ENCODE measurements at places on chromosomes 3 and 15. TPM values are rescaled to one million over a fixed set of nuclear protein-coding genes. Genes with fewer than 3 reads are reported as not detected.
A peak's percentile ranks its signal among the peaks of the same experiment; 100 is the strongest.

ECE2 gene
- total RNA-seq = not detected

CLSTN2 gene
- total RNA-seq = 0.05 TPM

PRR20G gene
- total RNA-seq = not detected

HEG1 gene
- 21.6 TPM for total RNA-seq

STX19 gene
- not detected for total RNA-seq

CCDC39 gene
- not detected for total RNA-seq

PYDC2 gene
- total RNA-seq = not detected

DNA sequence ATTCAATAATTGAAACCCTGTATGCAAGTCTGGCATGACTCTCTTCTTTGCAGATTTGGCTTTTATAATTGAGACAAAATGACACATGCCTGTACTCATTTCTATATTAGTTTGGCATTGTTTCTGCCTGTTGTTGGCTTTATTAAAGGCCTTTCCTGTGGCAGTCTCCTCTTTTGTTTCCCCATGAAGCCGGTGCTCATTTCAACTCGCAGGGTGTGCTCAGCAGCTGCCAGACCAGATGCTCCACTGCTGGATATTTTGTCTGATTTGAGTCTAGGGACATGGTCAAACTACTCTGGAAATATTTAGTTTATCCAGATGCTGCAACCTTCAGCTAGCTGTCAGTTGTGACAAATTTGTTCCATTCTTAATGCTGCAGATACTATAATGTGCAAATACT is 445.3 kb downstream of the NAALADL2 start:
- no peak for DNase-seq

- no peak for DNase-seq
Measured at GRCh38 chr15:88700716-88701115, 61.9 kb downstream of the ISG20 start.

DNA sequence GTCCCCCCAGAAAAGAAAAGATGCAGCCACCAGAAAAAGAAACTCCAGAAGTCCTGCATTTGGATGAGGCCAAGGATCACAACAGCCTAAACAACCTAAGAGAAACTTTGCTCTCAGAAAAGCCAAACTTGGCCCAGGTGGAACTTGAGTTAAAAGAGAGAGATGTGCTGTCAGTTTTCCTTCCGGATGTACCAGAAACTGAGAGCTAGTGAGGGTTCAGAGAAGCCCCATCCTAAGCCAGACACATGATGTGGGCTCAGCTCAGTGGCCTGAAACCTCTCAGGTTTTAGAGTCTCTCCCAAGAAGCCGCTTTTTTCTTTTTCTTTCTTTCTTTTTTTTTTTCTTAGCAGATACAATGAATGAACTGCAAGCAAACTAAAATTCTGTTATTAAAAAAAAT is 7.8 kb downstream of the SLC51B start:
- DNase-seq = no peak

- peak; percentile 84 for DNase-seq
Measured at GRCh38 chr3:158725348-158726011, 6.8 kb downstream of the RARRES1 start.

DNA sequence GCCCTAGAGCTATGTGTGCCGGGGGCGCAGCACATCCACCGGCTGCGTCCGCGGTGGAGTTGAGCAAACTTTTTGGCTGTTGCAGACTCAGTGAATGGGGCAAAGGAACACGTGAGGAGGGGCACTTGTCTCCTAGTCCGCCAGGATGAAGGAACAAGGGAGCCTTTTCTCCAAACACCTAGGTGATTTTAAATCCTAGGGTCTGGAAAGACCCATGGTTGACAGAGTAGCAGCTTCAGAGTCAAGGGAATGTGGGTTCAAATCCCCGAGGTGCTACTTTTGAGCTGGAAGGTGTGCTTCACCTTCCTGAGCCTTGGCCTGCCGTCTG is 648 bp downstream of the ACAN start:
- no peak for DNase-seq

- no peak for DNase-seq
Measured at GRCh38 chr3:29397406-29397805, 116.5 kb downstream of the RBMS3 start.

- DNase-seq = no peak
Measured at GRCh38 chr3:14031271-14031670, 93.4 kb downstream of the CHCHD4 start.

DNA sequence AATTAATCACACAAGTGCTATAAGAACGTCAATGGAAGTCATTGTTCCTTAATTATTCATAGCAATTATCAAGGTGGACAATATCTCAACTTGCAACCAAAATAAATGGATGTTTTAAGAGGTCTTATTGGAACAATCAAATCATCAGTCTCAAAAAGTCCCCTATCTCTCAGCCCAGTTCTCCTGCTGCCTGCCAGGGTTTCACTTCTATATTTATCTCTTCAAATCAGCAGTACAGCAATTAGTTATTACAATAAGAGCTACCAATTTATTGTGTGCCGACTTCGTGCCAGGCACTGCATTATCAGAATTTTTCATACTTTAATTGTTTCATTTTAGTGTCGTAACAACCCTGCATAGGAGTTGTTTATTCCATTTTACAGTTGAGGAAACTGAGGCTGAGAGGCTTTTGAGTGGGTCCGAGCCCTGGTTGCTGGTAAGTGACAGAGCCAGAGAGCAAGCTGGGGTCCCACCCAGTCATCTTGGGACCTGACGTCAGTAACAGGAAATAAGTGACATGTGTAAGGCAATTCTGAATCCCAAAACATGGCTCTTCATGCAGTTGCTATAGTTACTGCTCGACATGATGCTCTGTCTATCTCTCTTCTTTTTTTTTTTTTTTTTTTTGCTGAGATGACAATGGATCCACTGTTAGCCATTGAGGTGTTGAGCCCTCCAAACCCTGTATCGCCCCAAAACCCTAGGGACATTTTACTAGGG is 8.8 kb upstream of the KCTD6 start:
- DNase-seq = no peak

Measured in SJSA1 (cell line).